ENCODE measurements at places on chromosomes 13 and 19.

- DNase-seq, result no peak
Observed at GRCh38 chr13:87497426-87497825, 173.7 kb upstream of the SLITRK5 start.

- no peak for DNase-seq
Observed at GRCh38 chr13:50594276-50595051, 249.0 kb downstream of the DLEU7 start.

- no peak for DNase-seq
Observed at GRCh38 chr13:77893066-77893465, 25.6 kb downstream of the EDNRB start.

DNA sequence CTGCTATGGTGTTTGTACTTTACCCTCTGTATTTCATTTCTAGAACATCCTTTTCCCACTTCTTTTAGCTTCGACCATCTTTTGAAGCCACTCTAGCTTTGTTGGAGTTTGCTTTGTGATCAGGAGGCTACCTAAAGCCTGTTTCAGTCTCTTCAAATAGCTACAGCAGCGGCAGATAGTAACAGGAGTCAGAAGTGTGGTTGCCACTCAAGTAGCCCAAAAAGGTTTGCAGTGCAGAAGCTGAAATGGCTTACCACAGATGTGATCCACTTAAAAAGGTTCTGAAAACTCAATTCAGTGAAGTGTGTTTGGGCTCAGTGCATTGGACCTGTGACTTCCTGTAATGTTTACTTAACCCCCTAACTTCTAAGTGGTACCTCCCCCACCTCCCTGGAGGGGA, 26.2 kb downstream of the WASF3 start:
- no peak for DNase-seq

DNA sequence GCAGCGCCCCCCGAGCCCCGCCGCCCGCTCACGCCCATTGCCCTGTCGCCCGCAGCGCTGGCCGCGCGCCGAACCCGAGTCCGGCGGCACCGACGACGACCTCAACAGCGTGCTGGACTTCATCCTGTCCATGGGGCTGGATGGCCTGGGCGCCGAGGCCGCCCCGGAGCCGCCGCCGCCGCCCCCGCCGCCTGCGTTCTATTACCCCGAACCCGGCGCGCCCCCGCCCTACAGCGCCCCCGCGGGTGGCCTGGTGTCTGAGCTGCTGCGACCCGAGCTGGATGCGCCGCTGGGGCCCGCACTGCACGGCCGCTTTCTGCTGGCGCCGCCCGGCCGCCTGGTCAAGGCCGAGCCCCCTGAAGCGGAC, 518 bp downstream of the KLF2 start:
- peak; percentile 35 for DNase-seq

- no peak for DNase-seq
Observed at GRCh38 chr19:45472563-45473366, 5.0 kb downstream of the FOSB start.

- DNase-seq, result no peak
Observed at GRCh38 chr13:111907341-111907880, 159.5 kb upstream of the SOX1 start.

DNA sequence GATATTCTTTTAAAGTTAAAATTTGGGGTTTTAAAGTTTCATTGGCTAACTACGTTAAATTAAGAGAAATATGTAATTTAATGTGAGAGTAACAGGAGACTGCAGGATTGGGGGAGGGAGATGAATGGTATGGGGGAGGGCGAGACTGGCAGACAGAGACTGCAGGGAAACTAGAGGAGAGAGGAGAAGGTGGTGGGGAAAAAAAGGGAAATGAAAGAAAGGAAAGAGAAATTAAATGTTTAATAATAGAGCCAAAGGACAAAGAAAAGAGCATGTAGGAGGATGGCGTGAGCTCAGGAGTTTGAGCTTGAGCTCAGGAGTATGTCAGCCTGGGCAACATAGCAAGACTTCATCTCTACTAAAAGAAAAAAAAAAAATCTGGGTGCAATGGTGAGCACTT, 115.9 kb downstream of the RFC3 start:
- no peak for DNase-seq

GRCh38 chr19:17327654-17328516, 6.8 kb downstream of the ANO8 start:
- peak; percentile 31 for DNase-seq

DNA sequence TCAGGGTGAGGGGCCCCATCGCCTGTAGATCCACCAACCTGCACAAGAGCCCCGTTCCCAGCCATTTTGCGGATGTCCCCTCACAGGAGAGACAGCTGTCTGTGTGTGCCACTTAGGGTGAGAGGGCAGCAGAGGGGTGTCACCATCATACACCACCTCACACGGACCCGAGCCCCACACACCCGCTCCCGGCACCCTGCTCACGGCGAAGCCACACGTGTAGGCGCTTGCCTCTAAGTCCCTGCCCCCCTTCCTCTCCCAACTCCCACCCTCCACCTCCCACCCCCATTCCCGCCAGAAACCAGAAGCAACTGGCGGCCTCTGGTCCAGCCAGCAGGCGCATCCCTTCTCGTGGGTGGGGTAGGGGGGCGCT, 4.0 kb upstream of the DPF1 start:
- DNase-seq, result no peak

DNA sequence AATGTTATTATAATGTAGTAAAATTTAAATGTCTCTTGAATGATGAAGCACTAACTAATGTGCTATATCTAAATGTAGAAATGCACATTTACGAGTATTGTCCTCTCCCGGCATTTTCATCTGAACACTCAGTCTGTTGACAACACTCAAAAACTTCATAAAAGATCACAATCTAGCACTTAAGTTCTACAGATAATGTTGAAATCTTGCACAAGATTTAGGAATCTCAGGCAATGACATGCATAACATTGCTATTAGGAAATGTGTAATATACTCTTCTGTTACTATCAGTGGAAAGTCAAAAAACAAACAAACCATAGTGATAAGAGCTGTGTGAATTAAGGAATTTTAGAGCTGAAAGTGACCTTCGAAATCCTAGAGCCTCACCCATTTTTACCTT, 37.5 kb upstream of the XPO4 start:
- DNase-seq, result no peak

- no peak for DNase-seq
Observed at GRCh38 chr13:37473035-37473434, 125.5 kb downstream of the POSTN start.

DNA sequence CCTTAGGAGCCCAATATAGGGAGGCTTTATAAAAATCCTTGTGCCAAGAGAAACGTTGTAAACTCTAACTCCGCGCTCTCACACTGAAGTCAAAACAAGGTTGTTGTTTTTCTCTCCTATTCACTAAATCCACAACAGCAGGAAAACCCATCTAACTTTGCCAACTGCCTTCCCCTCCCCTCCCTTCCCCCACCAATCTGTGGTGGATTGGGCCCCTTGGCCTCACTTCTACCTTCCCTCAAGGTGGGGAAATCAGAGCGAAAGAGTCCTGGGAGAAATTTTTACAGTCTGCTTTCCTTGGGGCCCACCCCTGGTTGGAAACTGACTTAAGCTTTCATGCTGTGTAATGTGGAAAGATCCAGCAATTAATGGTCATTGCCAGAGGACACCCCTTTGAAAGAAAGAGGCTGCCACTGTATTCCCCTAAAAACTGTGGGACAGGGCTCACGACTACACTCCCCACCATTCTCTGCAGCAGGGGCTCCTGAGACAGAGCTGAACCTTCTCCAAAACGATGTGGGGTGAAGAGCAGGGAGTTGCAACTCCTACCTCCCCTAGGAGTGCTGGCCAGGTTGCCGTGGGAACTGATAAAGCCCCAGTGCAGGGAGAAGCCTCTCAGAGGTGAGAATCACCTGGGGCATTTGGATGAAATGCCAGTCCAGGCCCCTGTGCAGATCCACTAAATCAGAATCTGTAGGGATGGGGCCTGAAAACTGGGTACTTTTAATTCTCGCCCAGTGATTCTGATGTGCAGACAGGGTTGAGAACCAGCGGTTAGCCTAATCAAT, 1.1 kb downstream of the DHRS12 start:
- no peak for DNase-seq

GRCh38 chr13:73062468-73062867, 3.7 kb downstream of the KLF5 start:
- no peak for DNase-seq

GRCh38 chr19:30783936-30784335, 411.8 kb downstream of the ZNF536 start:
- no peak for DNase-seq

- no peak for DNase-seq
Observed at GRCh38 chr13:109521719-109522118, 264.7 kb downstream of the IRS2 start.

DNA sequence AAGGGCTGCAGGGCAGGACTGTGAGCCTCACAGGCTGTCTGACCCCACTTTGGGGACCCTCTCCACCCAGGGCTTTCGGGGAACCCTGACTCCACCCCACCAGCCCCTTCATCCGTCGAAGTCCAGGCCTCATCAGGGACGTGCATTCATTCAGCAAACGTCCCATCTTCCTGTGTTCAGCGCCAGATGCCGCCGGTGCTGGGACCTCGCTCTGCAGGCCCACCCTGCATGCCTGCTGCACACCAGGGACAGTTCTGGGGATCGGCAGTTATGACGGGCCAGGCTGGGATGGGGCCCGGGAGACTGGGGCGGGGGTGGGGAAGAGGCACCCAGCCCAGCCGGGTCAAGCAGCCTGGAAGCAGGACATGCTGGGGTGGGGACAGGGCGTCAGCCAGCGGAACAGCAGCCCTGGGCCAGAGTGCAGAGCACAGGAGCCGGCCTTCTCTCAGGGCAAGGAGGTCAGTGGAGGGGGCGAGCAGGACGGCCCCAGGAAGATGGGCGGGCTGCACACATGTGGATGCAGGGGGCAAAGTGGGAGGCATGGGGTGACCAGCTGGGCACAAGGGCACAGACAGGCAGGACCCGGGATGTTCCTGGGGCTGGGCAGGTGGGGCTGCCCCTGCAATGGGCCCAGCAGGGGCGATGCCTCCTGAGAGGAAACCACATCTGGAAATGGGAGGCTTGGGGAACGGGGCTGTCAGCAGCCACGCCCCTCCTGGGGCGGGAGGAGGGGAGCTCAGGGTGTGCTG, 5.1 kb downstream of the GAMT start:
- DNase-seq, result no peak

GRCh38 chr19:51607077-51607476, 23.1 kb downstream of the SIGLEC5 start:
- DNase-seq, result no peak

GRCh38 chr19:36687214-36688056, at the start of gene ZNF567:
ZNF567 (plus strand) TSS chr19:36687612; CDS start chr19:36694868, 7,256 bp downstream.
- peak; percentile 97 for DNase-seq

DNA sequence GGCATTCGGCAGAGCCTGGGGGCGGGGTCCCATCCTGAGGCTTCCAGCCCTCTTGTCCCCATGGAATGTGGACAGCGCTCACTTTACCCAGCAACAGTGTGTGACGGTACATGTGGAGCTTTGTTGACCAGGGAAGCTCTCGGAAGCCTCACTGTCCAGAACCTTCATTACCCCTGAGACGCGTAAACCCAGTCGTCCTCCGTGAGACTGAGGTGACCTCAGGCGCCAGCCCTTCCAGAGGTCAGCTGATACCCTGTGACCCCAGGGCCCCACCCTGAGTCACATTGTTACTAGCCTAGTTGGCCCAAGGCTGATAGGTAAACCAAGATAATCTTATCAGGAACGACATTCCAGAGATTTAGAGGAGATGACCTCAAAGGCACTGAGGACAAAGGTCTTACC, 10.2 kb upstream of the TMEM160 start:
- no peak for DNase-seq

DNA sequence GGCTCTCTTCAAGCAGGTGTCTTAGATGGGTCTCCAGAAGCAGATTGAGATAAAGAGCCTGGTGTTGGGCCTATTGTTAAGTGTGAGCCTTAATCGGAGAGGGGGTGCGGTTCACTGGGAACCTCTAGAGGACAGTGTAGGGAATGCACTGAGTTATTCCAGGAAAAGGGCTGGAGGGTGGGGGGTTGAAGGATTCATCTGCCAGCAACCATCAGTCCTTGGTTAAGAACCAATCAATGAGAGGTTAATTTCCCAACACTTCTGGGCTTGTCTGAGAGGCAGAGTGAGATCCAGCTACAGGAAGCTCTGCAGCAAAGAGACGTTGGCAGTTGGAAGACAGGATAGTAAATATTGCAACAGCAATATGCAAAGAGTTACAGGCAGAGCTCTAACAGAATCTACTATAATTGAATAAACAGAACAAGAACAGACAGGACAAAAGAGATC, 28.7 kb downstream of the CYP4F2 start:
- DNase-seq, result no peak

DNA sequence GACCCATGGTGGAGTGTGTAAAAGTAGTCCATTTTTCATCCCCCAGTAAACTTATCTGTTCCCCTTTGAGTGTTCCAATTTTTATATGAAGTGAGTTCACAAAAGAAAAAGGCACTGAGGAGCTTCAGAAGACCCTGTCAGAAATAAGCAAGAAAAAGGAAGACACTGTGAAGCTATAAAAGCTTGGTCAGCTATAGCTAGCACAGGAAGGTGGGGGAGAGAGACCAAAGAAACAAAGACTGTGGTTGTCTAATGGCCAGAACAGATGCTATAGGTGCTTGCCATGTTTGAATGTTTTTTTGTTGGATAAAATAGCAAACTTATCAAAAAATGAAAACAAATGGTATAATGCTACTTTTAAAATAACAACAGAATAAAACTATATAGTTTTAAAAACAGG, 46.5 kb downstream of the RCBTB2 start:
- DNase-seq, result no peak

- no peak for DNase-seq
Observed at GRCh38 chr13:111459803-111460547, 139.5 kb downstream of the TEX29 start.

DNA sequence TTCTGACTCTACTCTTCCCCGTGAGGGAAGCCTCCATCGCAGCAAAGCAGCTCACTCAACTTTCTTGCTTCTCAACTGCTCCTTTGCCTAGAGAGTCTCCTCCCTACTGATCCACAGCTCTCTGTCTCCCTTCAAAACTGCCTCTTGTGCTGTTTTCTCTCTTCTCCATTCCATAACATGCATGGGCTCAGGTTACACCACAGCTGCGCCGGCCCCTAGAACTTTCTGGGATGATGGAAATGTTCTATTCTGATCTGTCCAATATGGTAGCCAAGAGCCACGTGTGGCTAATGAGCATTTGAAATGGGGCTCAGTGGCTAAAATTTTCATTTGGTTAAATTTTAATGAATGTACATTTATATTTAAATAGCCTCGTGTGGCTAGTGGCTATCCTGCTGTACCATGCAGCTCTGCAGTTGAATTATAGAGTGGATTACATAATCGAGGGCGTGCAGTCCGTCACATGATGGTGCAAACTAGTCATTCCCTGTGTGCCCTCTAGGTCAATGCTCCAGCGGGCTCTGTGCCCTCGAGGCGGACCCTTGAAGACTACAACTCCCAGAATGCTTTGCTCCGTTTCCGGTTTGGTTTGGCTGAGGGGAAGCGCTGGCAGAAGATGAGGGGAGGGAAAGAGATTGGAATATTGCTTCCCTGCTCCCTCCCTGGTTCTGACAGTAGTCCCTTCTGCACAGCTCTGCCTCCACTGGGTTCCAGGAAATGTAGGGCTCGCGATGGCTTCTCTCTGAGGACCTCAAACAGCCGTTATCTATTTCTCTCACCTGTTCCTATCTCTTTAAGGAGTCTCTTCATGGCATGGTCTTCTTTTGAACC, 109.8 kb downstream of the CACNA1A start:
- DNase-seq, result no peak

Data from activated T-helper 1 cell treated with Interleukin-2 at 50 U/mL for 16 hours (primary cell).